ENCODE measurements at places on chromosomes 6 and 20.

GRCh38 chr20:12573442-12573841, 435.3 kb upstream of the SPTLC3 start:
- DNase-seq = no peak

DNA sequence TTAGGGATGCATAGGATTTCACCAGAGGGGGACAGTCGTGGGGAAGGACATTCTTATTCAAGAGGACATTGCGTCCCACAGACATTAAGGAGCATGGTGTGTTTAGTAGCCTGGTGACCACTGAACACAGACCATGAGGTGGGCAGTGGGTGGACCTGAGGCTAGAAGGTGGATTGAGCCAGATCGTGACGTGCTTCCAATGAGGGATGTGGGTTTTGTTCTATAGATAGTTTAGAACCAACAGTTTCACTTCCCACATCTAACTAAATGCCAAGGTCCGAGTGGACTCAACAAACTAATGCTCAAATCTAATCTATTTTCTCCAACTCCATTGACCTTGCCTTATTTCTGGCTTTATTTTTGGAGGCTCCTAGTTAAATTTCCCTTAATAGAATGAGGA, 58.5 kb downstream of the OGFRL1 start:
- DNase-seq = no peak

DNA sequence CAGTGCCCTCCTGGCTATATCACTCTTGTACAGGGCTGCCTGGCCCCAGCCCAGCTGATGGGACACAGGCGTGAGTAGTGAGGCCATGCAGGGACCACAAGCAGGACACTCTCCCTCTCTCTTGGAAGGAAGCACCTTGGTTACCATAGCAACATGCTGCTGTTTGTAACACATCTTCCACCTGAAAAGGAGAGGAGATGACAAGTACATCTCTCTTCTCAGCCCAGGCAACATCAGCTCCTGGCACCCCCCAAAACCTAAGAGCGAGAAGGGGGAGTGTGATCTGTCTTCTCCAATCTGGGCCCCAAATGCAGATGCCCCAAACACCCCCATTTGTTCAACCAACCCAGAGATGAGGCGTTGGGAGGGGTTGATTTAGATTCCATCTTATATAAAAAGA, 49.9 kb downstream of the KCNB1 start:
- no peak for DNase-seq

GRCh38 chr6:87656857-87657256, 45.2 kb downstream of the AKIRIN2 start:
- DNase-seq = no peak

- no peak for DNase-seq
Observed at GRCh38 chr6:129209355-129209754, 326.4 kb downstream of the LAMA2 start.

Measured in vagina (tissue), 2 donors.